Endothelial cell (in vitro differentiated cells): ENCODE measurements at places on chromosomes 5 and 9.

DNA sequence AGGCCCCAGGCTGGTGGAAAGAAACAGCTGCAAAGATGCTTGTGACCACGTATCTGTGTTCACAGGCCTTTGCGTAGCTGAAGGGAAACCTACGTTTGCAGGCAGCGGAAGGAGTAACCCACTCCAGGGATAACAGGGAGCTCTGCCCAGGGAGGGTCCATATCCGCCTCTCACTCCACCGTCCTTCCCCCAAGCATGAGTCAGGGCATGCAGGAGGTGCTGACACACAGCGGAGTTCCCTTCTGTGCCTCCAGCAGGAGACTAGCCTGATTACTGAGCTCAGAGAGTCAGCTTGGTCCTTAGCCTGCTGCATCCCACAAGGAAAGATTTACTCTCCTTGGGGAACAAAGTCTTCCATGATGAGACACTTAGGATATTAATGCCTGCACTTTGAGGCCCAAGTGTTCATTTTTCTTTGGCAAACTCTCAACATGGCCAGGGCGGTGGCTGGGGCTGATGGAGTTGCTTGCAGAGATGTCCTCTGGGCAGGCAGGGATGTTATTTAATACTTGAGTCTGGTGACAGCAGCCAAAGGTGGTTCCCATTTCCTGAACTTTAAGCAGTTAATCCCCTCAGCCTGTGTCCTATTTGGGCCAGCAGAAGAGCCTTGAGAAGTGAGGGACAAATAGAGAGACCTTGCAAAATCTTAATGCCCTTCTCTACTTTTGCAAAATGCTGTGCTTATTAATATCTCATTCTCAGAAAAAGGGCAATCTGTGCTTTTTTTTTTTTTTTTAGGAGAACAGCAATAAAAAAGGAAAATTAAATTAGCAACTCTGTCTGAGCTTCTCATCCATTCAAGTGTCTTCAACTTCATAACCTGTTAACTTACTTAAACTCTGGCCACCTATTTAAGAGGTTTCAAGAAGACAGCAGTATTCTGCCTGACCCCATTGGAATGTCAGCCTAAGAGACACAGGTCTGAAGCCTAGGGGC lies 222.1 kb downstream of the HSPA4 start:
- DNase-seq, result no peak

DNA sequence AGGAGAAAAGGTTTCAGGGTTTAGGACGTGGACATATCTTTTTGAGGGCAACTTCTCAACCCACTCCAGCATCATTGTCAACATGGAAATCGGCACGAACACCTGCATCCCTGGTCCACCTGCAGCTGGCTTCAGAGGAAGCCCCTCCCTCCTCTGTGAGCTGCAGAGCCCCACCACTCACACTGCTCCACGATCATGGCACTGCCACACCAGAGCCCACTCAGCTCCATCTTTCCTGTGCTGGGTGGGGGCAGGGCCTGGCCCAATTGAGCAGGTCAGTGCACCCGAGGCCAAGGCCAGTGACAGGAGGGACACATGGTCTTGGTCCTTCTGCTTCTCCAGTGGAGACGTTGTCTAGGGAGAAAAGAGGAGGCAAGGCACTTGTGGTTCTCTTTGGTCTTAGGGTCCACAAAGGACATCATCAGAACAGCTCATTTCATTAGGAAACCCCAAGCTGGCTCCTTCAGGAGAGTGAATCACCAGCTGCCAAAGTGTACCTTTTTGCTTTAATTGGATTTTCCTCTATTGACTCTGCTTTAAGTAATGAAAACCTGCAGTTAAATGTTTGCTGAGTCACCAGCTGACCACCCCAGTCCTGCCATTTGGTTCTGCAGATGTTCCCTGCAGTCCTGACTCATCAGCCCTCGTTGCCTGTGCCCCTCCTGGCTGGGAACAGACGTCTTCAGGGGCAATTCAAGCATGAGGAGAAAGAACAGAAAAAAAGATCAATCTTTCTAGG lies 56.2 kb downstream of the UBE2QL1 start:
- DNase-seq, result no peak

DNA sequence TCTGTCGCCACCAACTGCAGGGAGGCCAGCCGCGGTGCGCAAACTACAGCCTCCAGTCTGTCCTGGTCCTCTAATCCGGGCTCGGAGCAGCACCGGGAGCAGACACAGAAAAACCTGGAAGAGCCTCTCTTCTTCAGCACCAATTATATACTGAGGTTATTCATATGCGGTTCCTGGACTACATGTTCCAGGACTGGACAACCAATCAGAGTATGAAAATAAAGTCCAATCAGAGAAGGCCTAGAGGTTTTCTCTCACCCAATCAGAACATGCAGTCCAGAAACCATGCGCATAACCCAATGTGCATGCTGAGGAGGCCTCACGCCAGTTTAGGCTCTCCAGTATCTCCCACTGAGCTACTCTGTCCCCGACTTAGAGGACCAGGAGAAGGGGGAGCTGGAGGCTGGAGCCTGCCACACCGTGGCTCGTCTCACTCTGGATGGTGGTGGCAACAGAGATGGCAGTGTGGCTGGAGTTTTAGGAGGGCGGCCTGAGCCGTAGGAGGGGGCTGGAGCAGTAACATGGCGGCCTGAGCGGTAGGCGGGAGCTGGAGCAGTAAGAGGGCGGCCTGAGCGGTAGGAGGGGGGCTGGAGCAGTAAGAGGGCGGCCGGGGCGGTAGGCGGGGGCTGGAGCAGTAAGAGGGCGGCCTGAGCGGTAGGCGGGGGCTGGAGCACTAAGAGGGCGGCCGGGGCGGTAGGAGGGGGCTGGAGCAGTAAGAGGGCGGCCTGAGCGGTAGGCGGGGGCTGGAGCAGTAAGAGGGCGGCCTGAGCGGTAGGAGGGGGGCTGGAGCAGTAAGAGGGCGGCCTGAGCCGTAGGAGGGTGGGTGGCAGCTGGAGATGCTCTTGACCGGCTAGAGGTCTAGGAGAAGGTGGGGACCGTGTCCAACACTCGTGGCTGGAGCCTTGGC lies 20.4 kb upstream of the TRIM52 start:
- peak; percentile 75 for DNase-seq

DNA sequence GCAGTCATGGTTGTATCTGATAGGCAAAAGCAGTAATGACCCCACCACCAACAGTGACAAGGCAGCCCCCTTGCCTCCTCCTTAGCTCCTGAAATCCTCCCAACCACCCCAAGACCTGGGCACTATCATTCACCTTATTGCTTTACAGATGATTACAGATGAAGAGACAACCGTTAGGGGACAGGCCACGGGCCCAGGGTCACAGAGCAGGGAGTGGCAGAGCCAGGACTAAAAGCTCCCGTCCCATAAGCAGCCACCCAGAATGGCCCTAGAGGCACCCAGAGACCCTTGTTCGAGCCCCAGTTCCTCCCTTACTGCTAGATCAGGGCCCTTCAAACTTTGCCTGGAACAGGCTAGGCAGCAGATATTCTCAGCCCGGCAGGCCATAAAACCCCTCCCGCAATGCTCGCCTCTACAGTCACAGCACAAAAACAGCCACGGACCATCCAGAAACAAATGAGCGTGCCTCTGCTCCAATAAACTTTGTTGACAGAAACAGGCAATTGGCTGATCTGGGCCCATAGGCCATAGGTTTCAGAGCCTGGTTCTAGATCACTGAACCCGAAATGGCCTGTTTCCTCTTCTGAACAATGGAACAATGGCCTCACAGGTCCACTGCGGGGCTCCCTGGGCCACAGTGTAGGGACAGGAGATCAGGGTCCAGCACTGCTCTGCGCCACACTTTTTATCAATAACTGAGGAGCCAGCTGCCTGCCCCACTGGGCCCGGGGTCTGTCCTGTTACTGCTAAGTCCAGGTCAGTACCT lies 67.0 kb downstream of the LRSAM1 start:
- DNase-seq, result no peak

DNA sequence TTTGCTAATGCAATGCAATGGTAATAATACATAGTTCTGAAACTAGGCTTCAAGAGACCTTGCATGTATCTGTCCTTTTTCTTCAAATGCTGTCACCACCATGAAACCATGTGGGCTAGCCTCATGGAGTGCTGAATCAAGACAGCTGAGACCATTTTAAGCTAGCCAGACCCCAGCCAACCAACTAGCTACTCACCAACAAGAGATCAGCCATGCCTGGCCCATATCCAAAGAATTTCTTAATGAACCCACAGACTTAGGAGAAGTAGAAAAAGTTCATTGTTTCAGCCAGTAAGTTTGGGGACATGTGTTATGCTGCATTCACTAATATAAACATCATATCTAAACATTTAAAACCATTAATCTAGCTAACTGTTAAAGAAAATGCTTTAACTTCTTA lies 139.8 kb upstream of the EDIL3 start:
- DNase-seq, result no peak

GRCh38 chr5:116848954-116849581 lies 274.4 kb upstream of the SEMA6A start:
- no peak for DNase-seq

- no peak for DNase-seq
Observed at GRCh38 chr5:82388181-82388580, 110.0 kb upstream of the RPS23 start.

GRCh38 chr5:14917719-14918118 lies 46.1 kb upstream of the ANKH start:
- DNase-seq, result no peak

- DNase-seq, result no peak
Observed at GRCh38 chr9:108117795-108118194, 628.2 kb upstream of the KLF4 start.
